ENCODE measurements at places on chromosomes 16 and 17. TPM values are rescaled to one million over a fixed set of nuclear protein-coding genes. Genes with fewer than 3 reads are reported as not detected.

The KRT40 gene
- not detected for total RNA-seq

The GSE1 gene
- 40.9 TPM for total RNA-seq

The IFI35 gene
- total RNA-seq, result 23.1 TPM

The TCAP gene
- 3.1 TPM for total RNA-seq

The CMTM2 gene
- total RNA-seq, result not detected

- no peaks in the 10 kb centered on the region for H3K36me3 ChIP-seq
- H3K27me3 ChIP-seq, result no peaks in the 10 kb centered on the region
- peaks cover 17% of the 10 kb centered on the region for H3K4me1 ChIP-seq
- H3K4me3 ChIP-seq, result no peak overlapping the region
Observed at GRCh38 chr17:2959371-2960130, 103.9 kb downstream of the OR1D5 start.

GRCh38 chr17:74584292-74585060 lies 7.6 kb downstream of the CD300LD start:
- H3K36me3 ChIP-seq, result no peaks in the 10 kb centered on the region
- no peak overlapping the region for H3K4me3 ChIP-seq
- H3K27me3 ChIP-seq, result peaks cover 36% of the 10 kb centered on the region
- H3K27ac ChIP-seq, result no peak overlapping the region
- peaks cover 2% of the 10 kb centered on the region for H3K4me1 ChIP-seq

GRCh38 chr17:5838661-5839300 lies 231.4 kb upstream of the WSCD1 start:
- H3K27me3 ChIP-seq, result peaks cover 7% of the 10 kb centered on the region
- no peak overlapping the region for H3K4me3 ChIP-seq
- no peaks in the 10 kb centered on the region for H3K36me3 ChIP-seq
- peaks cover 2% of the 10 kb centered on the region for H3K4me1 ChIP-seq
- no peak for DNase-seq
- no peak overlapping the region for H3K27ac ChIP-seq

DNA sequence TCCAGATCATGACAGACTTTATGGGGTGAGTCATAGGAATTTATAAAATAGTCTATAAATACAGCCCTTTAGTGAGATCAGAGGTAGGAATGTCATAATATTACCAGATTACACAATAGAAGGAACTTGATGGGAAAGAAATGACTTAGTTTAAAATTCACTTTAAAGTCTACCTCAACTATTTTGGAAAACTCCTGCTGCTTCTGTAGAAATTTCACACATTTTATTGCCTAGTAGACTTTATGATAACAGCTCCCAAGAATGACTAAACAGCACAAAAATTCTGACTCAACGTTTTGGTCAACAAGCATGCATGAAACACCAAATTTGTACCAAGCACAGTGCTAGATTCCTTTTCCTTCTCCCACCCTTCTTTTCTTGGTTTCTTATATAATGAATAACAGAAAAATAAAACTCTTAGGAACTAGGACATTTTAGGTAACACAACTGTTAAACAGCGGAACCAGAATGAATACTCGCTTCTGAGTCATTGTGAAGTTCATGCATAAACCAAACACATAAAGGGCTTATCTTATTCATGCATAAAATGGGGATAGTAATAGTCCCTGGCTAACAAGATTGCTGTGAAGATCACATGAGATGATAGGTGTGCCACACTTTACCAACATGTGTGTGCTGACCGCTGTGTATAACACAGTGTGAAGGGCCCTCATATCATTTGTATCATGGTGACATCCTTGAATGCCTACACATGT lies 243.9 kb downstream of the CDH8 start:
- no peaks in the 10 kb centered on the region for H3K27me3 ChIP-seq
- no peak for DNase-seq
- no peak overlapping the region for H3K27ac ChIP-seq
- H3K4me1 ChIP-seq, result no peaks in the 10 kb centered on the region

DNA sequence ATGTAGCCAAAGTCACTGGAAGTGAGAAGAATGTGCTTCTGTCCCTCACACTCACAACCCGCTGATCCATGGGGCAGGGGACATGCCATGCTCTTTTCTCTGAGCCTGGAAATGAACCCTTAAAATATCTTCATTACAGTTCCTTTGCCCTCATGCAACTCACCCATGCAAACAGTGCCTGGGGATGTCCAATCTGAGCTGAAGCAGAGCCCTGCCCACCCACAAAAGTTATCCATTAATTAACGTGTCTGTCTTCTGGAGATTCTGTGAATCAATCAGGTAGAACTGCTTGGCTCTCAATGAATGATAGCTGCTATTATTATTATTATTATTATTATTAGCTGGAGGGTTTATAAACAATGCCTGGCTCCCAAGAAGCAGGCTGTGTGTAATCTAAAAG lies 133.7 kb downstream of the USP31 start:
- H3K27me3 ChIP-seq, result peaks cover 32% of the 10 kb centered on the region
- H3K4me3 ChIP-seq, result no peak overlapping the region
- no peaks in the 10 kb centered on the region for H3K36me3 ChIP-seq
- no peak for DNase-seq

DNA sequence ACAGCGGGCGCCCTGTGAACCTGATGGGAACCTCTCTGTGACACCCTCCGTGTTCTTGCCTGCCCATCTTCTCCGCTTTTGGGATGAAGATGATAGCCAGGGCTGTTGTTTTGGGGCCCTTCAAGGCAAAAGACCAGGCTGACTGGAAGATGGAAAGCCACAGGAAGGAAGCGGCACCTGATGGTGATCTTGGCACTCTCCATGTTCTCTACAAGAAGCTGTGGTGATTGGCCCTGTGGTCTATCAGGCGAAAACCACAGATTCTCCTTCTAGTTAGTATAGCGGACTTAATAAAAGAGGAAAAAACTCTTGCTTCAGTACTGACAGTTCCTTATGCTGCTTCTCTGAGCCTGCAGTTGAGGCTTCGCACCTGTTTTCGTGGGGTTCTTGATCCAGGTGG lies 10.5 kb downstream of the CDK5RAP3 start:
- no peak for DNase-seq
- peaks cover 9% of the 10 kb centered on the region for H3K36me3 ChIP-seq
- H3K4me3 ChIP-seq, result no peak overlapping the region
- peaks cover 9% of the 10 kb centered on the region for H3K4me1 ChIP-seq
- no peaks in the 10 kb centered on the region for H3K27me3 ChIP-seq

GRCh38 chr16:78331731-78332130 lies 232.3 kb downstream of the WWOX start:
- no peak overlapping the region for H3K4me3 ChIP-seq
- H3K27me3 ChIP-seq, result no peaks in the 10 kb centered on the region
- no peak for DNase-seq
- peaks cover 2% of the 10 kb centered on the region for H3K36me3 ChIP-seq

GRCh38 chr16:54632322-54633220 lies 298.1 kb upstream of the IRX5 start:
- H3K27ac ChIP-seq, result no peak overlapping the region
- H3K4me3 ChIP-seq, result no peak overlapping the region
- H3K4me1 ChIP-seq, result no peaks in the 10 kb centered on the region

- H3K4me1 ChIP-seq, result no peaks in the 10 kb centered on the region
- peaks cover 6% of the 10 kb centered on the region for H3K27me3 ChIP-seq
- H3K36me3 ChIP-seq, result peaks cover 2% of the 10 kb centered on the region
Observed at GRCh38 chr17:45345246-45345553, 28.4 kb upstream of the MAP3K14 start.

DNA sequence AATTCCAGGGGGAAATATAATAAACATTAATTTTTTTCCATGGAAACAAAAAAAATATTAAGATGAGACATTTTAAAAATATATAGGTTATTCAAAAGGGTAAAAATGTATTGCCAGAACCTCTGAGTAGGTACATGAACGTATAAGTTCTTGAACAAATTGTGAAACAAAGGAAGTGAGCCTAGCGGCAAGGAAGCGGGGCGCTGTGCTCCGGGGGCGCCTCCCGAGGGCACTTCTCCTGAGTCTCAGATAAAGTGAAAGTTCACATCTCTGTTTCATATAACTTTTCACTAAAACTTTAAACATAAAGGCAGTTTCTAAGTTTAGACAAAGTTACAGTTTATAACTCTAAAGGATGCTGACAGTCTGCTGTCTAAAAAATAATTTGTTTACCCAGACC lies 52.3 kb downstream of the TNRC6C start:
- peak overlapping the region; percentile 70 for H3K27ac ChIP-seq
- no peak for DNase-seq
- H3K4me1 ChIP-seq, result peaks cover 17% of the 10 kb centered on the region
- H3K4me3 ChIP-seq, result no peak overlapping the region
- peaks cover 2% of the 10 kb centered on the region for H3K36me3 ChIP-seq
- no peaks in the 10 kb centered on the region for H3K27me3 ChIP-seq

DNA sequence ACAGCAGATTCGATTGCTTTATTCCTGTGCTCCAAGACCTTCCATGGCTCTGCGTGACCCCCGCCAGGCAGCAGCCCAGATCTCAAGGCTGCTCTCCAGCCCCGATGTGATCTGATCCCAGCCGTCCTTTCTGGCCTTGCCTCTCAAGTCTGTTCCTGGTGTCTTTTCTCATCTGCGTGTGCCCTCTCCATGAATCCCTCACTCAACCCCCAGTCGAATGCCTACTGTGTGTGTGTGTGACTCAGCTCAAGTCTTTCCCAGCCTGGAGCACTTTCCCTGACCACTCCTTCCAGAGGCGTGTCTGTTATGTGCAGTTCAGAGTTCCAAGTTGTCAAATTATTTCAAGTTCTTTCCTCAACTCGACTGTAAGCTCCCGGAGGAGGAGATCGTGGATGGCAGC lies 64.0 kb downstream of the MRM1 start:
- DNase-seq, result no peak
- H3K36me3 ChIP-seq, result peaks cover 4% of the 10 kb centered on the region
- H3K4me1 ChIP-seq, result peaks cover 5% of the 10 kb centered on the region

- H3K27me3 ChIP-seq, result no peaks in the 10 kb centered on the region
- H3K27ac ChIP-seq, result peak overlapping the region; percentile 3
- no peaks in the 10 kb centered on the region for H3K36me3 ChIP-seq
Observed at GRCh38 chr17:68456339-68457167, 743 bp downstream of the WIPI1 start.

- DNase-seq, result no peak
- H3K4me1 ChIP-seq, result no peaks in the 10 kb centered on the region
- H3K27ac ChIP-seq, result no peak overlapping the region
- no peaks in the 10 kb centered on the region for H3K27me3 ChIP-seq
- H3K4me3 ChIP-seq, result no peak overlapping the region
Observed at GRCh38 chr16:6407596-6407995, 925.0 kb upstream of the RBFOX1 start.

DNA sequence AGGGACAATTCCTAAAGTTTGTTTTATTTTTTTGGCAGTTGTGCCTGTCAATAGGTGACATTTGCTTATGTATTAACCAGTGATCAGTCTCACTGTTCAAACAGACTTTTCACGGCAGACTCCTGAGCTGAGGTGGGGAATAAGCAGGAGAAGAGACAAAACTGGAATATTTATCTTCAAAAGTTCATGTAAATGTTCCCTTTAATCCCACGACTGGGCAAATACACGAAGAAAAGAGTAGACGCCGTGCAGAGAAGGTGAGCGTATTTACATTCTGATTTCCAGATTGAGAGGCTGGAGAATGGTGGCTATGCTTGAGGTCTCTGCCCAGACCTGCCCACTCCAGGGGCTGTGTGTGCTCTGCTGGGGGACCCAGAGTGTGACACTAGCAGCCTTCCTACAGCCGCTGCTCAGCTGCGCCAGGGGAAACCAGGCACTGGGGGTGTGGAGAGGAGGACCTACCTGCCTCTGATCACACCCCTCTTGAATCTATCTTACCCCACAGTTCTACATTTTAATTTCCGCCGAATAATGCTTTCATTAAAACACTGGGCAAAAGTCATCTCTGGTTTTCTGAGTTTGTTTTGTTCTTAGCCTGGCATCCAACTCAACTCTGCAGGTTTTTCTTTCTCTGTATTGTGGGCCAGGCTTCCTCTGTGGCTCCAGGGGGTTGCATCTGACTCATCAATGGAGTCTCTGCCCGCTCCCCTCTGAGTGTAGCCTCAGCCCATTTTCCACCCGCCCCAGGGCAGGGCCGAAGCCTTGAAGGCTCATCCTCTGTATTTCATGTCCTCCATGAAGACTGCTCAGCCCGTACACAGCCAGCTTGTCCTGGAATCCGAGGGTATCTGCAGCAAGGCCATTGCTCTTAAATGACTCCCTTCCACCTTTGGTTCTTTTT lies 237.1 kb downstream of the NTN1 start:
- peaks cover 9% of the 10 kb centered on the region for H3K4me1 ChIP-seq
- H3K27me3 ChIP-seq, result no peaks in the 10 kb centered on the region
- DNase-seq, result no peak

DNA sequence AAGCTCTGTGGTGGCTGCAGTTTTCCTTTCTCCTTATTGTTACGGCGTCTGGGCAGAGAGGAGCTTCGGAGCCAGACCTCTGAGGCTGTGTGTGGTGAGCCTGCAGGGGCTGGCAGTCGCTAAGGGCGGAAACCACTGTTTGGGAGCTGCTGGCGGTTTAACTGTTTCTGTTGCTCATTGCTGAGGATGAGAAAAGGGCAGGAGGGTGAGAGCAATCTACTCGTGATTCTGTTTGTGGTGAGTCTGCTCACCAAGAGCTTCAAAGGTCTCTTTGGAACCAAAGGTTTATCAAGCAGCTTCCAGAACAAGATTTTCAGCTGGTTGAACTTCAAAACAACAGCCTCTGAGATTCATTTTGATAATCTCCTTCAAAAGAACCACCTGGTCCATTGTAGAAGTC lies 143.9 kb downstream of the ANKFN1 start:
- peaks cover 28% of the 10 kb centered on the region for H3K27me3 ChIP-seq
- peak overlapping the region; percentile 79 for H3K4me3 ChIP-seq
- peaks cover 5% of the 10 kb centered on the region for H3K4me1 ChIP-seq
- peak overlapping the region; percentile 1 for H3K27ac ChIP-seq
- no peaks in the 10 kb centered on the region for H3K36me3 ChIP-seq
- DNase-seq, result no peak

DNA sequence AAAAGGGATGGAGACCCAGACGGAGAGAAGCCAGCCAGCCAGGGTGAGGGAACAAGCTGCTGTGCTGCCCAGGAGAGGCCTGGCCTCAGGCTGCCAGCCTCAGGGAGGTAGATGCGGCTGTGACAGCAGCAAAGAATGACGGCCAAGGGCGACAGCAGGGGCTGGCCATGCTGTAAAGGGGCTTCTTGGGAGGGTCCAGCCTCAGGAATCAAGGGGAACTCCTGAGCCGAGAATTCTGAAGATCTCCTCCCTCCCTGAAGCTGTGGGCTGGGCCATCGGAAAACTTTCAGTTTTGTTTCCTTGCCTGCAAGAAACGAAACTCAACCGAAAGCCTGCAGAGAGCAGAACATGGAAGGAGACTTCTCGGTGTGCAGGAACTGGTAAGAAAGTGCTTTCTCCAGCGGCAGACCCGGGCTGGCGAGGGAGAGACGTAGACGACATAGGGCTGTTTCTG lies at the start of gene XAF1:
Gene XAF1, plus strand, starts transcription at position 316 of the 454 bp plus-strand sequence. Its CDS starts 33 bp downstream, at position 349.
- peak within 1 kb of the TSS; percentile 100 for H3K4me3 ChIP-seq
- no peaks in the 10 kb centered on the region for H3K27me3 ChIP-seq
- DNase-seq, result no peak

DNA sequence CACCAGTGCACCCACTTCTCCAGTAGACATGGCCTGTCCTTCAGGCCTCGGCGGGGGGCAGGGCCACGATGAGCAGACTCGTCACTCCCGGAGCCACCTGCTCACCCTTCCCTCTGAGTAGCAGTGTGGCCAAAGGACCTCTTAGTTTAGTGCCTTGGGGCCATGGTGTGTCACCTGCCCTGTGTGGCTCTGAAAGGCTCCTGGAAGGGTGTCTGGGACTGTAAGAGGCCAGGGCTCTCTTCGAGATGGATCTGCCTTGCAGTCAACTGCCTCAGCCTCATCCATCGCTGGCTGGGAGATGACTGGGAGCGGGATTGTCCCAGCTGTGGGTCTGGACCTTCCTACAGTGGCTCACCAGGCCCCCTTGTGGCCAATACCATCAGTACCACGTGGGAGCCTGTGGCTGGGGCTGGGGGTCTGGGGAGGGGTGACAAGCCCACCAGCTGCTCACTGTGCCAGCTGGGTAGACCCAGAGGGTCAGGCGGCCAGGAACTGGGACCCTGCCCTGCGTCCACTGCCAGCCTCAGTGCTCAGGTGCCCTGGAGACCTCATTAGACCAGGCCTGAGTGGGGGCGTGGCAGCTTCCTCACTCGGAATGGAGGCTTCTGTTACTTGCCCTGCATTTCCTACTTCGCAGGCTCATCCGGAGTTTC lies 133.4 kb downstream of the OR1D5 start:
- no peak for DNase-seq
- peaks cover 25% of the 10 kb centered on the region for H3K4me1 ChIP-seq
- no peak overlapping the region for H3K4me3 ChIP-seq
- no peak overlapping the region for H3K27ac ChIP-seq

Data from T-helper 17 cell (primary cell).